A549 treated with RU486 at 1 μM for 4 hours (cell line): ENCODE measurements at places on chromosomes 5 and 9. TPM values are rescaled to one million over a fixed set of nuclear protein-coding genes. Genes with fewer than 3 reads are reported as not detected.

CCNH gene
- 35.1 to 72.1 TPM (median 46.9 TPM) in 5 replicates for total RNA-seq

ENC1 gene
- total RNA-seq = 10.8 to 12.1 TPM (median 11.2 TPM) in 5 replicates

SHROOM1 gene
- total RNA-seq = 6.0 to 11.4 TPM (median 9.4 TPM) in 5 replicates

GLRA1 gene
- not detected in 5 replicates for total RNA-seq

ZBTB34 gene
- total RNA-seq = 2.3 to 3.9 TPM (median 3.8 TPM) in 5 replicates

HMGXB3 gene
- 25.2 to 31.7 TPM (median 29.2 TPM) in 5 replicates for total RNA-seq

ANKRD31 gene
- total RNA-seq = 0.05 to 0.07 TPM (median 0.06 TPM) in 4 of 5 replicates, not detected in the other

POLR3G gene
- 12.6 to 19.9 TPM (median 14.5 TPM) in 5 replicates for total RNA-seq

SLC25A2 gene
- total RNA-seq = not detected in 5 replicates

B4GALT1 gene
- 122 to 183 TPM (median 172 TPM) in 5 replicates for total RNA-seq

FBP1 gene
- total RNA-seq = not detected in 5 replicates

IQGAP2 gene
- 1.0 to 1.8 TPM (median 1.3 TPM) in 5 replicates for total RNA-seq

CTNND2 gene
- total RNA-seq = not detected in 5 replicates

CDH9 gene
- total RNA-seq = not detected in 5 replicates
